ENCODE measurements at places on chromosomes 3 and 15.

GRCh38 chr3:159919873-159920272 lies 68.8 kb upstream of the IL12A start:
- DNase-seq: peak; percentile 68

DNA sequence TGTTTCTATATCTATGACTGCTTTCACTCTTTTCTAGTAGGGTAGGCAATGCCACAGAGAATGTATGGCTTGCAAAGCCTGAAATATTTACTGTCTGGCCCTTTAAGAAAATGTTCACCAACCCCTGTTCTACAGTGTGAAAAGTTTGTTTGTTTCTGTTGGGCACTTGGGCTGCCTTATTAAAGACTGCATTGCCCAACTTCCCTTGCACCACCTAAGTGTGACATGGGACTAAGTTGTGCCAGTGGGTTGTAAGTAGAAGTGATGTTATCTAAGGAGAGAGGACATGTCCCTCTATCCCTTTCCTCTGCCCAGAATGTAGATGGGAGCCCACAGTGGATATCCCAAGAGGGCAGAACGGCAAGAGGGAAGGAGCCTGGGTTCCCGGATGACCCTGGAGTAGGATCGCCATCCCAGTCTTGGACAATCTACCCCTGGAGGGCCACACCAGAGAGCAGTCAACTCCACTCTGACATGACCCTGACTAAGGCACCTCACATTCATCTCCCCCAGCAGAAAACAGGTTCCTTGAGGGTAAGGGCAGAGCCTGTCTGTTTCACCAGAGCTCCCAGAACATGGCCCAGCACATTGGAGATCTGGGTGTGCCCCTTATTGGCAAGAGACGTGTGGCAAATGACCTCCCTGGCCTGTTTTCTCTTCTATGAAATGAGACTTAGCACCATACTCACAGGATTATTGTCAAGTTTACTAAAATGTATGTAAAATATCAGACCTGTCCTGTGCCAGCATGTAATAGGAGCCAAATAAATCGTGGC lies 138.8 kb downstream of the SMAD6 start:
- DNase-seq: peak; percentile 50

DNA sequence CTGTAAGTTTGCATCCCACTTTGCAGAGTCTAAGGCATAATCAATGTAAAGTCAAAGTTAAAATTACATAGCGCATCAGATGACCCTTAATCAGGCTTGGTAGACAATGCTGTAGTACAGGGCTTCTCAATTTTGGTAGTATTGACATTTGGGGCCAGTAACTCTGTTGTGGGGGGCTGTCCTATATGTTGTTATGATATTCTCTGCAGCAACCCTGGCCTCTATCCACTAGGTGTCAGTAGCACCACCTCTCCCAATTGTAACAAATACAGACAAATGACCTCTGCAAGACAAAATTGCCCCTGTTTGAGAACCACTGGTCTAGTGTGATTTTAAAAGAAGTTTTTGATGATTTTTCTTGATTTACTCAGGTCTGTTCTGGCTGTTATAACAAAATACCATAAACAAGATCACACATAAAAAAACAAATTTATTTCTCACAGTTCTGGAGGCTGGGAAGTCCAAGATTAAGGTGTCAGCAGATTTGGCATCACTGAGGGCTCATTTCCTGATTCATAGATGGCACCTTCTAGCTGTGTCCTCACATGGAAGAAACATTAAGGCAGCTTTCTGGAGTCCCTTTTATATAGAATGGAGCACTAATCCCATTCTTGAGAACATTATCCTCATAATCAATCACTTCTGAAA lies 37.6 kb upstream of the SLC9A9 start:
- peak; percentile 65 for DNase-seq

GRCh38 chr3:4476496-4476895 lies 9.4 kb upstream of the SUMF1 start:
- no peak for DNase-seq

DNA sequence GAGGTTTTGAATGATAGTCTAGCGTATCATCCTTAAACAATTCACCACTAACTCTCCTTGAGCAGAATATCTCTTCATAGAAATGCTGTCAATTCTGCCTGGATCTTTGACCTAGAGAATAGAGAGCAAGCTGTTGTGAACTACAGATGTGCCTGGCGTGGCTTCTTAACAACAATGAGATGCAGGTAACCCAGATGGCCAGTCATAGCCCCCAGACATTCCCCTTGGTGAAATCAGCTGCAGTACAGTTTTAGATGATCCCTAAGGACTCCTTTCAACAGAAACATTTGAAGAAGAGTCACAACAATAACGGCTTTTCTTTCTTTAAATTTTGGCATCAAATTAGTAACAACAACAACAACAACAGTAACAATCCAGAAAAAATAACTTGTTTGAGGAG lies 1041.3 kb downstream of the ROBO1 start:
- DNase-seq: no peak
